GM13976 (cell line): ENCODE measurements at places on chromosomes 6 and 20.

DNA sequence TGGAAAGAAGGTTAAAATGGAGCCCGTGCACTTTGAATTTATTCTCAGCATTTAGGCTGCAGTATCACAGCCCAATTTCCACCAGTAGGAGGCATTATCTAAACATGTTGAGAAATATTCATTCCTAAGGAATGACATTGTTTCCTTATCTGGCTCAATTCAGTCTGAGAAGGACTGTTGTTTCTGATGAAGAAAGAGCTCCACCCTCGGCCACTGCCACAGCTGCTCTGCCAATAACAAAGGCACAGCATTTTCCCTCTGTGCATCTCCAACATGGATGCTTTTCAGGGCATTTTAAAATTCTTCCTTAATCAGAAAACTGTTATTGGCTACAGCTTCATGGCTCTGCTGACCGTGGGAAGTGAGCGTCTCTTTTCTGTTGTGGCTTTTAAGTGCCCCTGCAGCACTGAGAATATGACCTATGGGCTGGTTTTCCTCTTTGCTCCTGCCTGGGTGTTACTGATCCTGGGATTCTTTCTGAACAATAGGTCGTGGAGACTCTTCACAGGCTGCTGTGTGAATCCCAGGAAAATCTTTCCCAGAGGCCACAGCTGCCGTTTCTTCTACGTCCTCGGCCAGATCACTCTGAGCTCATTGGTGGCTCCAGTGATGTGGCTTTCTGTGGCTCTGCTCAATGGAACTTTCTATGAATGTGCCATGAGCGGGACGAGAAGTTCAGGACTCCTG is at the start of gene CALHM5:
Gene CALHM5 (plus strand): TSS at position 216 of the 687 bp plus-strand sequence. CDS start 58 bp downstream, at position 274.
- DNase-seq, result no peak

DNA sequence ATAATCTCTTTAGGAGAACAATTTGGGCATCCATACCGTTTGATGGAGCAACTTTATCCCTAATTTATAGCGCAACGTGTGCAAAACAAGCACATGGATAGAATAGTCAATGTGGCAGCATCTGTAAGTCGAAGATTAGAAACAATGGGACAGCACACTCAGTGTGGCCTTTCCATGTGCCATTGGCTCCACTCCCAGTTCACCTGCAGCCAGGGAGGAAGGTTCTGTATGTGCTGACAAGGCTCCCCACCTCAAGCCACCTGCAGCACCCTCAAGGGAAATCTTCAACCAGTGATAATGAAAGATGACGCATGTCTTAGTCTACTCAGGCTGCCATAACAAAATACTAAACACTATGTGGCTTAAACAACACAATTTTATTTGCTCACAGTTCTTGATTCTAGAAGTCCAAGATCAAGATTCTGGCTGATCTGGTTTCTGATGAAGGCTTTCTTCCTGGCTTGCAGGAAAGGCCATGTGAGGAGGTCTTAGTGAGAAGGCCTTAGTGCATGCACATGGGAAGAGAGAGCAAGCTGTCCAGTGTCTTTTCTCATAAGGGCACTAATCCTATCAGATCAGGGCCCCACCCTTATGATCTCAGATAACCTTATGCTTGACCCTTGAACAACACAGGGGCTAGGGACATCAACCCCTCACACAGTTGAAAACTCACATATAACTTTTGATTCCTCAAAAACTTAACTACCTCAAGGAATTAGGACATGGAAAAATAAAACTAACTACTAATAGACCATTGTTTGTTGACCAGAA is 34.9 kb upstream of the SHLD1 start:
- DNase-seq, result no peak

DNA sequence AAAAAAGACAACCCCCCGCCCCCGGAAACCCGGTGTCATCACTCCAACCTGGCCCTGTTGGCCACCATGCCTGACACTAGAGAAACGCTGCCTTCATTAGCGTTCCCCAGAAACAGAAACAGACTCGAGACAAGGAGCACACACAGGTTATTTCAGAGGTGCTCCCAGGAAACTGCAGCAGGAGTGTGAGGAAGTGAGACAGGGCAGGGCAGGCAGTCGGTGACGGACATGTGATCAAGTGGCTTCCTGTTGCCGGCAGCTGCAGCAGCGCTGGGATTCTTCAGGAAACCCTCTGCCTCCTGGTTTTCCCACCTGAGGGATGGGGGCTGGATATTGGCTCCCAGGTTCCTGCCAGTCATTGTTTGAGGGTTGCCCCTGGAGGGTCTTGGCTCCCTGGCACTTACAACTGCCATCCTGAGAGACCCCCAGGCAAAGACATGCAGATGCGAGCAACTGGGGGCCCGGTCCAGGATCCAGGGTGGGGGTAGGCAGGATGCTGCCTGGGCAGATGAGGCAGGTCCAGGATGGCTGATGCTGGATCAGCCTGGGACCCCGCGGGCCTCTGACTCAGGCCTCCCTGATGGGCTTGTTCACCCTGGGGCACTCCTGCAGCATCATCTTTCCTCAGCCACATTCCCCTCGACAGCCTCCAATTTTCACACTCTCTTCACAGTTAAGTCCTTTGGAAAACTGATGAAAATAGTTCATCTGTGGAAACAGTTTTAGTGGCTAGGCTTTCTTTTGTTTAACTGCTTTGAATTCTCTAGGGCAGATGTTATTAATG is 150.7 kb upstream of the SYNDIG1 start:
- DNase-seq, result no peak

DNA sequence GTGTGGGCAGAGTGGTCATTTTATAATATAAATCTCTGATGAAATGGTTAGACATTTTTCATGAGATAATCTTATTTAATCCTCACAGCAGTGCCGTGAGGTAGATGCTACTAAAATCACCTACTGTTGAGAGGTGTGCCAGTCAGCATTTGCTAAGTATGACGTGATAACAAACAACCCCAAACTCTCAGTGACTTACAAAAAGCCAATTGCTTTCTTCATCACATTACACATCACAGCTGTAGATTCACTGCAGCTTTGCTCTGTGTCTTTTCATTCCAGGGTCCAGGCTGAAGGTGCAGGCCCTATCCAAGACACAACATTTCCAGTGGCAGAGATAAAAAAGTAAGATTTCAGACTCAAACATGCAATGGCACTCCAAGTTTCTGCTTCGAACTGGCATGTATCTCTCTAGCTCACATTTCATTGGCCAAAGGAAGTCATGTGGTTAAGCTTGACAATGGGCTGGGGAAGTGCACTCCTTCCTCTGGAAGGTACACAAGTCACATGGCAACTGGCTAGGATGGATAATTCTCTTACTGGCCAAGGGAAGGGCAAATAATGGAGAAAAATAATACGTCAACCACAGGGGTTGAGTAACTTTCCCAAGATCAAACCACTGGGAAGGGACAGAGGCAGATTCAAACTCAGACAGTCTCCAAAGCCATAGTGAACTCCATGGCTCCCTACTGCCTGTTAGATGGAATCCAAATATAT is 69.5 kb upstream of the EPB41L1 start:
- no peak for DNase-seq

GRCh38 chr20:36717021-36717420 is 28.9 kb downstream of the NDRG3 start:
- DNase-seq, result no peak

- no peak for DNase-seq
Observed at GRCh38 chr6:107817784-107818183, 6.3 kb downstream of the SCML4 start.
